DMS 273 treated with DMSO at 0.1 percent for 48 hours (cell line): ENCODE measurements at places on chromosomes 6 and 20.

DNA sequence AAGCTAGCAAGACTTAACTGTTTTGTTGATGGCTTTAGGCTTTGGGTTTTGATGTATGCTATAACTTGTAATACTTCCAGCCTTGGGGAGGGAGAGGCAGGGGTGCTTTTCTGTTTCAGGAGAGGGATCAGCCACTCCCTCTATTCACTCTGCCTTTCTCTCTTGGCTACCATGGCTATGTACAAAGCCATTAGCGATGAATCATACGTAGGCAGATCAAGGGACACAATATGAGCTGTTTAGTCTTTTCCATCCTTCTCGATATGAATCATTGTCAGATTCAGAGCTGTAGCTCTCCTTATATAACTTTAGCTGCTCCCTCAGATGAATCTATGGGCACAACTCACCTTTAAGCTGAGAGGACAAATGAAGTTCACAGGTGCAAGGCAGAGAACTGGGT lies 230.6 kb downstream of the TSHZ2 start:
- DNase-seq, result no peak

GRCh38 chr20:57622201-57622570 lies 2.0 kb upstream of the ZBP1 start:
- no peak for DNase-seq

DNA sequence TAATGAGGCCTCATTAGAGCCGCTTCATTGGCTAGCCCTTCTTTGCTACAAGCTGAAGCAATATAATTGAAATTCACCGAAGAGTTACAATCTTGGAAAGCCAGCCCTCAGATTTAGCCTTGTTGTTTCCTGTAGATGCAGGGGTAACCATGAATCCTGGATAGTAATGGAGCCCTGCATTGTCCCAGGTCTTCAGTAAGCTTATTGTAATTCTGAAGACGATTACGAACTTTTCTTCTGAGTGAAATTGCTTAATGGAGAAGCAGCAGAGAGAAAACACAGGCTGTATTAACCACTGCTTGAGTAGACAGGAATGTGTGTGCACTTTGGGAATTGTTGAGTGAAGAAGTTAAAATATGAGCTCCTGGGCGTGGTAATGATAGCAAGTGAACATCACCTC lies 26.3 kb upstream of the NAA20 start:
- DNase-seq, result no peak

DNA sequence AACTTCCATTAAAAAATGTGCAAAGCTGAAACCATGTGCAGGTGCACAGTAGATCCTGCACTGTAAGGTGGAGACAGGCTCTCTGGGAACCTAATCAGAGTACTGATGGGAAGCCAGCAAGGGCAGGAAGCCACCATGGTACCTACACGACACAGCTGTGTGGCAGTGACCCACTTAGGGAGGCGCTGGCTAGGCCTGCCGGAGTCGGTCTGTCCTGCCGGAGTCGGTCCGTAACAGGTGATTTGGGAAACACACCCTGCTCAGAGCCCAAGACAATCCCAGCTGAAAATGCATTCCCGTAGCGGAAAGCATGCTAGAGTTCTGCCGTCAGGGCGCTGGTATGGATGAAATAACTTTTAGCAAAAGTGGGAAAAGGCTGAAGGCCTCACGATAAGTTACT lies 17.2 kb downstream of the TXNDC5 start:
- DNase-seq, result no peak

- DNase-seq, result no peak
Observed at GRCh38 chr6:53315086-53315724, 33.5 kb downstream of the ELOVL5 start.

GRCh38 chr6:105164418-105164817 lies 15.4 kb downstream of the POPDC3 start:
- peak; percentile 46 for DNase-seq

DNA sequence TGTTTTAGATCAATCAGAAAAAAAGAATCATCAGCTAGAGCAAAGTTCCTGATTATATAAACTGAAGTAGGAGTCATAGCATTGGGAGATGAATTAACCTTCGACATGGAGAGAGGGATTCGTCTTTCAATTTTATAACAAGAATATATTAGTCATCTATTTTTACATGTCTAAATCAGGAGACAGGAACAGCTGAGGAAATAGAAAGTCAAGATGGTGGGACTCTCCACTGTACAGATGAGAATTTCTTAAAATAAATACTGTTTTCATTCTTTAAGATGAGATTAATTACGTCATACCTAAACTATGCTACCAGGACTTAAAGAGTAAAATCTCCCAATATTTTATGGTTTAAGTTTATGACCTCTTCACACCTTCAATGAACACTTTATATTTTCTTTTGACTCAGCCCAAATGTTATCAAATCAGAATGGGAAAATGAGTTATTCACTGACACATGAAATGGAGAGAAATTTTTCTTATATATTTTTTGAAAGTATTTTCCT lies 1137.7 kb downstream of the EPHA7 start:
- DNase-seq, result no peak

- DNase-seq, result no peak
Observed at GRCh38 chr20:46359233-46359751, 47.1 kb downstream of the ELMO2 start.

GRCh38 chr6:139730340-139730974 lies 356.0 kb upstream of the CITED2 start:
- no peak for DNase-seq

DNA sequence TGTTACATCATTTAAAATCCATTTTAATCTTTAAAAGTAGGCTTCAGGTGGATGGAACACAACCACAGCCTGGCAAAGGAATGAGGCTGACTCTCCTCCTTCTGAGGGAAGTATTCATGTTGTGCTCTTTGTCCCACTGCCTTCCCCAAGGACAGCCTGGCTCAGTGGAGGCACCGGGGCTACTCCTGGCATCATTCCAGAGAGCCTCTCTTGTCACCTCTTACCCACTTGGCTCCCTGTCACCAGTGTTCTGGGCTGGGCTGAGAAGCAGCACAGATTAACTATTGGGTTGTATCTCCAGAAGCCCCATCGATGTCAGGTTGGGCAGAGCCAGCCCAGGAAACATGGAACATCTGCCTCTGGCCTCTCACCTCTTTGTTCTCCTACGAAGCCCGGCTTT lies 10.7 kb upstream of the TP53INP2 start:
- no peak for DNase-seq

GRCh38 chr6:44050872-44051505 lies 76.3 kb downstream of the MRPL14 start:
- no peak for DNase-seq

- peak; percentile 69 for DNase-seq
Observed at GRCh38 chr6:80338201-80338836, 231.8 kb downstream of the BCKDHB start.

- DNase-seq, result no peak
Observed at GRCh38 chr20:11443382-11444119, 474.1 kb upstream of the BTBD3 start.

- DNase-seq, result no peak
Observed at GRCh38 chr20:58058421-58059259, 169.8 kb downstream of the ANKRD60 start.

GRCh38 chr20:56451056-56451765 lies 17.2 kb upstream of the RTF2 start:
- DNase-seq, result no peak

GRCh38 chr6:30265594-30265993 lies 52.4 kb upstream of the TRIM26 start:
- DNase-seq, result no peak

- DNase-seq, result no peak
Observed at GRCh38 chr6:9514146-9514545, 900.7 kb downstream of the TFAP2A start.

DNA sequence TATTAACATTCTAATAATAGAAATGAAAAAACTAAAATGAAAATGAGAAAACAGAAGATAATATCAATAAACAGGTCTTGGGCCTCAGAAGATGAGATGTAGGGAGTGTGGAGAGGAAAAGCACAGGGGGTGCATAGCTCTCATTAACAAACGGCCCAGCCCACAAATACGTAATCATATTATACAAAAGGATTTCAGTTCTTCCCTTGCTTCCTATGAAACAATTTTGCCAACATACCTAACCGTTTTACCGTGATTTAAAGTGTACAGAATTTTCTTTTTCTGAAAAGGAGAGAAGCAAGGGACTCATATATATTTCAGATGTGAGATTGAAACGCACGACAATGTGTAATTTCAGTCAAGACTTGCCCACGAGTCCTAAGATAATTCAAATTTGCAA lies 136.0 kb downstream of the HFE start:
- no peak for DNase-seq

- no peak for DNase-seq
Observed at GRCh38 chr20:43658723-43659419, 8.0 kb upstream of the MYBL2 start.

- no peak for DNase-seq
Observed at GRCh38 chr6:71368284-71368683, 79.7 kb downstream of the OGFRL1 start.

GRCh38 chr20:24102290-24102689 lies 113.7 kb upstream of the GGTLC1 start:
- peak; percentile 4 for DNase-seq

DNA sequence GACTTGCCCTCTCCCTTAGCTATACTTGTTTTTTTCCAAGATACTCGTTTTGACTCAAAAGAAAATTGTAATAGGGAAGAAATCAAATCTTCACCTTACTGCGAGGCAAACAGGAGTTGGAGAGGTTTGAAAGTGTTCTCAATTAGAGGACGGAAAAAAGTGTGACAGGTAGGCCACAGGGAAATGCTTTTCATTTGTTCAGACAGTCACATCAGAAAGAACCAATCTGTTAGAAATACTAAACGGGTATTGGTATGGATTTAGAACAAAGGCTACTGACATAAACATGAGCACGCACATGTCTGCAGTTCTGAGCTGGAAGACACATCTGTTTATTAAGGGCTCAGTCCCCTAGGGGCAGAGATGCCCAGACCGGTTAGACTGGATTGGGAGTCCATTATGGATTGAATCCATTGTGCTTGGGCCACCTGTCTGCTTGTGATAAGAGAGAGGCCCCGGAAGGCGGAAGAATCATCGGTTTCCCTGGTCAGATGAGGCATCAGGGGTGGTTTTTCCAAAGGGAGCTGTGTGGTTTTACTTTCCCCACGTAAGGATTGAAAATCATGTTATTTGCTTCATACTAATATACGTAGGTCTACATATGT lies 220.9 kb upstream of the MYLIP start:
- DNase-seq, result no peak

DNA sequence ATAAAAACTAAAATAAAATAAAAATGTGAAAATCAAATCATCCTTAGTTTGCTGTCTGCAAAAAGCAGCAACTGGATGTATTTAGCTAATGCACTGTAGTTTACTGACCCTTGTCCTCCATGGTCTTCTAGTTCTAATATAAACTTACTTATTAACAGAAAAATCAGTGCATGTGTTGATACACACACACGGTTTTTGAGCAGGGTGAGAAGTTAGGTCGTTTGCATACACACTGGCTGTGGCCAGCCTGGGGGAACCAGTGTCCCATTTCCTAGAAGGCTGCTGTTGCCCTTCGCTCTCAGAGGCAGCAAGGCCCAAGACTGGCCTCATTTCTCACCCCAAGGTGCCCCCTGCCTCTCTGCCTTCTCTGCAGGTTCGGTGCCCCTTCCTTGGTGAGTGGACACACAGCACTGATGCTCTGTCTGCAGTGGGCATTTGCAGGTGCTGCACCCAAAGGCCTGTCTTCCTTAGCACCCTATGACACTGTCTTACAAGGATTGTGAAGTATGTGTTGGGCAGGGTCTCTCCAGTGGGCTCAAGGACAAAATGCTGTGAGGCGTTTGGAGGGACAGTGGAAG lies 168.5 kb downstream of the SCP2D1 start:
- no peak for DNase-seq

DNA sequence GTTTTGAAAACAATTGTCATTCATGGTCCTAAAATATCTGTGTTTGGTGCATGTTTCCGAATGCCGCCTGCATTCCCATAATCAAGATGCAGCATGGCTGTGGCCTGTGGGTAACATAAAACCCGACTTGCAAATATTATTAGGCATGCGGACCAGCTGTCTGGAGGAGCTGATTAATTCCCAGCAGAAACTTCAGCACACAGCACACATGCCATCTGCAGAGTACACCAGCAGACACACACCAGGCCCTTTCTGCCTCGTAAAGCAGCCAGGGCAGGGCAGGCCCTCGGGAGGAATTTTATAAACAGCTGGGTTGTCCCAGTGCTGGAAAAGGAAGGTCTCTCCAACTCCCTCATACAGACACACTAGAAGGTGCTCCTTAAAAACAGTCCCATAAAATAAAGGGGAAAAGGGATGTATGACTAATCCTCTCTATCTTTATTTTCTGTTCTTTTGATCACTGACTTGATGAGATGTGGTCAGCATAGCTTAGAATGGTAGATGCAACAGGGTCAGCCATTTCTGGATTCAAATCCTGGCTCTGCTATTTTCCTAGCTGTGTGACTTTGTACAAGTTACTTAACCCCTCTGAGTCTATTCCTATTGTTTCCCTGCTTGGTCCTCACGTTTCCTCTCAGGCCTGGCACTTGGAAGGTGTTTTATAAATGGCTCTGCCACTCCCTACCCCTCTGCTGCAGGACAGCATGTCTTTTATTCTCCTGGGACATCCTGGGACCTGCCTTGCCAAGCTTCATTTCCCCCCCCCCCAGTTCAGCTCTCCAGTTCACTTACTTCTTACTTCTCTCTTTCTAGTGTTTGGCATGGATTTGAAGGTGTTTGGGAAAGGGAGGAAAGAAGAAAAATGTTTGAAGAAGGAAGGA lies 85.9 kb upstream of the TRAF3IP2 start:
- DNase-seq, result peak; percentile 97

GRCh38 chr6:31737315-31737990 lies 1.1 kb upstream of the CLIC1 start:
- no peak for DNase-seq

DNA sequence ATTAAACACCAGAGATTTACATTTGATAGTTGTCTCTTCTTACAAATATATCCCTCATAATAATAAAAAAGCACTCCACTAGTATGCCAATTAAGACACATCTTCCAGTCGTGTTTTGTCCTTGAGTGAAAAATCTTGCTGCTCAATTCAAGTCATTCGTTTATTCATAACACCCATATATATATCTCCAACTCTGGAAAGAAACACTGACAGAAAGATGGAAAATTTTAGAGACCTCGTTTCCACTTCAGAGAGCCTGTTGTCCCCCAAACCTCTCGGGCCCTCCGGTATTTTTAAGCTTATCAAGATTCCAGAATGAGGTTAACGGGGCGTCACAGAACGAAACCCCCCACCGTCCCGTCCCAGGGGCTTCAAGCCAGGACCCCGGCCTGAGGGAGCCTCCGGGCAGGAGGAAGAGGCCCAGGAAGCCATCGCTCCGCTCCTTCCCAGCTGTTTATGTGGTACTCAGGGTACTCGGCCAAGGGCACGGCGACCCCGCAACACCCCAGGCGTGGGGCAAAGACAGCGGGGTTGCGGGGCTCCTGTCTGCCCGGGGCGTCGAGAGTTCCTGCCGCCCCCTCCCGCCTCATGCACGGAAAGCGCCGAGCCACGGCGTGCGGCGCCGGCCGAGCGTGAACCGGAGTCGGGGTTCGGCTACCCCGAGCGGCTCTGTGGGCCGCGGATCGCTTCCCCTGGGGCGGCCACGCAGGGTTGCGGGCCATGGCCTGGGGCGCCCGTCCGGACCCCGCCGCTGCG lies 623 bp upstream of the SNX9 start:
- no peak for DNase-seq
